ENCODE measurements at places on chromosomes 1 and 21.

GRCh38 chr1:244968471-244968871 lies 104.1 kb upstream of the HNRNPU start:
- no peak for DNase-seq

- DNase-seq, result peak; percentile 58
Observed at GRCh38 chr1:199490769-199491527, 536.6 kb upstream of the NR5A2 start.

DNA sequence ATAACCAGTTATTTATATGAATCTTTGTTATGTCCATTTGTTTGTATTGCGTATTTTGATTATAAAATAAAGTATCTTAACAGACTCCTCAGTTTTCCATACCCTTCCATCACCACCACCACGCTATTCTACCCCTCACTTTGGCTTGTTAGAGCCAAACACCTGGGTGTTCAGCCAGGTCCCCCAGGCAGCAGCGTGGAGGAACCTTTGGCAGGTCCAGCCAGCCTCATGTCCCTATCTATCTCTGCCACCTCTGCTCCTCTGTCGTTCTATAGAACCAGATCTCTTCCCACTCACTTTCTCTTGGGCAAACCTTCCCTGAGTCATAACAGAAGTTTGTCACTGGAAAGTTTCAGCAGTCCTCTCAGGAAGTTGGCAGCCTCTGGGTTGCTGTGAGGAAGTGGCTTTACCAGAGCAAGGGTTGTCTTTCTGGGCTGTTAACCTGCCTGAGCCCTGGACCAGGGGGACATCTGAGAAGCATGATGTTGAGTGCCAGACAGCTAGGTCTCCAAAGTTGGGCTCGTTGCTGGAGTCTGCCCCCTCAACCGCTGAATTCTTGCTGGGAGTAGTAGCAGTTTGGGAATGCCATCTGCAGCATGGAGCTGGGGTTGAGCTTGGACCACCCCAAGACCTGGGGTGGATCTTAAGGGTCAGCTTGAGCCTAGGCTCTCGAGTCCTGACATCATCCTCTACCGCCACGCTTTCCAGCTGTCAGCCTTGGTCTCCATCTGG lies 996 bp upstream of the SH3BGRL3 start:
- DNase-seq, result peak; percentile 58

DNA sequence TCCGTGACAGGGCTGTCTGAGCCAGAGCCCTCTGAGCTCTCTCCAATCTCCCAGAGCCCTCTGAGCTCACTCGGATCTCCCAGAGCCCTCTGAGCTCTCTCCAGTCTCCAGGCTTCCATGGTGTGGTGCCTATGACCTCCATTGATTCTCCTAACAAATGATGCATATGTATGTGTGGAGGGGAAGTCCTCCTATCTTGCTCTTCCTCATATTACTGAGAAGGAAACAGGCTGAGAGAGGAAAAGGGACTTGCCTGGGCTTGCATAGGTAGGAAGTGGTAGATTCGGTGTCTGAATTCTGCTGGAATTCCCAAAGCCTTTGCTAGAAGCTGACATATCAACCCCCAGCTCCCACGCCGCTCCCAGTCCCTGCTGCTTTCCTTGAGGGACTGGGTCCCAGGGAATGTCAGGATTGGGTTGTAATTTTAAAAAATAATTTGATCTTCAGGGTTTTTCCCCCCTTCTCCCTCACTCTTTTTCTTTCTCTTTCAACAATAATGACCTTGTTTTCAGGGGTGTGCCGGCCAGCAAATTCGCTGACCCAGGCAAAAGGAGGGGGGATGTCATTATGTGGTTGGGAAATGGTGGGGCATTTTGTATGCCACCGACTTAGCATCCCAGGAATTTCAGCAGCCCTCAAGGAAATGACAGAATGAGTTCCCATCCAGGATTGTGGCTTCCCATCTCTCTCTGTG lies 42.3 kb upstream of the RUNX3 start:
- peak; percentile 30 for DNase-seq

- no peak for DNase-seq
Observed at GRCh38 chr21:36845790-36846189, 120.7 kb downstream of the HLCS start.

DNA sequence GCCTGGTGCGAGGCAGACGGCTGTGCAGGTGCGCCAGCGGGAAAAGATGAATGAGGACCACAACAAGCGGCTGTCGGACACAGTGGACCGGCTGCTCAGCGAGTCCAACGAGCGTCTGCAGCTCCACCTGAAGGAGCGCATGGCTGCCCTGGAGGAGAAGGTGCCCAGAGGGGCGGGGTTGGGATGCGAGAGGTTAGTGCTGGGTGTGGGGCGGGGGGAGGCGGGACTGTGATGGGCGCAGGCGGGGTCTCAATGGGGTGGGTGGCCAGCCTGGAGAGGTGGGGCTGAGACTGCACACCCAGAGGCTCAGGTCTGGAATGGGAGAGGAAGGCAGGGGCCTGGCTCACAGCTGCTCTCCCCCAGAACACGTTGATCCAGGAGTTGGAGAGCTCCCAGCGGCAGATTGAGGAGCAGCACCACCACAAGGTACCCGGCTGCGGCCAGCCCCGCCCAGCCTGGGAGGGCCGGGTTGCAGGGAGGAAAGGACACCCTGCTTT lies 22.3 kb downstream of the PPFIA4 start:
- no peak for DNase-seq

DNA sequence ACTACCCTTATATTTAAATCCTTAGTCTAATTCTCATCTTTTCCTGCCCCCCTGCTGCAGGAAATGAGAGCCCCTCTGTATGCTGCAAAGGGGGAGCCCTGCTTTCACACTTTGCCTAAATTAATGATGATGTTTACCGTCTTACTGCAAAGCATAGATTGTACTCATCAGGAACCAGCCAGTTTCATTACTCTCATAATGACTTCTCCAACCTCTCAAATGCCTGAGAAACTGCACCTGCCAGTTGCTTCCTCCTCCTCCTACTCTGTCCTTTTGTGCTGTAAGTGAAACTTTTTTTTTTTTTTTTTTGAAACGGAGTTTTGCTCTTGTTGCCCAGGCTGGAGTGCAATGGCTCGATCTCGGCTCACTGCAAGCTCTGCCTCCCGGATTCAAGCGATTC lies 101.7 kb downstream of the ADSS2 start:
- no peak for DNase-seq

GRCh38 chr21:46605767-46606426 lies 1.0 kb upstream of the S100B start:
- DNase-seq, result no peak

GRCh38 chr1:179707406-179707805 lies 35.7 kb upstream of the FAM163A start:
- DNase-seq, result no peak

- DNase-seq, result peak; percentile 95
Observed at GRCh38 chr1:238589843-238590435, 699.2 kb upstream of the ZP4 start.

DNA sequence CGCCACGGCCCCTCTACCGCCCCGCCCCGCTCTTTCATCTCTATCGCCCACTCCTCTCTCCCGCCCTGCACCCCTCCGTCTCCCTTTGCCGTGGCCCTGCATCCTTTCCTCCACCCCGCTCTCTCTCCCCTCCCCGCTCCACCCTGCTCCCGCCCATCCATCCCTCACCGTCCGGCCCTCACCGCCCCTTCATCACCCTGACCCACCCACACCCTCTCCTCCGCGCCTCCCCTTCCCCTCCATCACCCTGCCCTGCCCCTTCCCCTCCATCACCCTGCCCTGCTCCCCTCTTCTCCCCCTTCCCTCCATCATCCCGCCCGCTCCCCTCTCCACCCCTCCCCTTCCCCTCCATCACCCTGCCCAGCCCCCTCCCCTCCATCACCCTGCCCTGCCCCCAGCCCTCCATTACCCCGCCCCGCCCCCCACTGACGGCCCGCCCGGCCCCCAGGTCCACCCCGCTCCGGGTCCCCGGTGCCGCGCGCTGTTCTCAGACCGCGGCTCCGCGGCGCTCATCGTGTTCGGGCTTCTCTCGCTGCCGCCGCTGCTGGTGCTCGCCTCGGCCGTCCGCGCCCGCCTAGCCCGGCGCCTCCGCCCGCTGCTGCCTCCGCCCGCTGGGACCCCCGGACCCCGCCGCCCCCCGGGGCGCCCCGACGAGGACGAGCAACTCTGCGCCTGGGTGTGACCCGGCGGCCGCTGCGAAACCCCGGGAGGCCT lies 6.2 kb upstream of the ANKRD65 start:
- peak; percentile 12 for DNase-seq

DNA sequence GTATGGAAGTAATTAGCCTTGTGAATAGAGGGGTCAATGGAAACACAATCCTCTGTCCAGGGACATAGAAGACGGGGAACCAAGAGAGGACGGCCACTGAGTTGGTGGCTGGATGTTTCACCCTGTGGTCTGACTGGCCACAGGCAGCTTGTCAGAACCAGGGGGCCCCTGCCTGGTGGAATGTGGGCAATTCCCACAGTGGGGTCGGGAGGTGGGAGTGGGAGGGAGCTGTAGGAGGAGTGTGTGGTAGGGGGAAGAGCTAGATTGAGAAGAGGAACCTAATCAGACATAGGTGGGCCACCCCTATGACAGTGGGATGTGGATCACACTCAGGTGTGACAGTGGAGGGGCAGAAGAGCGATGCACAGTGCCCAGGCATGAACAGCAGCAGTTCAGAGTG lies 31.3 kb downstream of the TRIM62 start:
- DNase-seq, result no peak

DNA sequence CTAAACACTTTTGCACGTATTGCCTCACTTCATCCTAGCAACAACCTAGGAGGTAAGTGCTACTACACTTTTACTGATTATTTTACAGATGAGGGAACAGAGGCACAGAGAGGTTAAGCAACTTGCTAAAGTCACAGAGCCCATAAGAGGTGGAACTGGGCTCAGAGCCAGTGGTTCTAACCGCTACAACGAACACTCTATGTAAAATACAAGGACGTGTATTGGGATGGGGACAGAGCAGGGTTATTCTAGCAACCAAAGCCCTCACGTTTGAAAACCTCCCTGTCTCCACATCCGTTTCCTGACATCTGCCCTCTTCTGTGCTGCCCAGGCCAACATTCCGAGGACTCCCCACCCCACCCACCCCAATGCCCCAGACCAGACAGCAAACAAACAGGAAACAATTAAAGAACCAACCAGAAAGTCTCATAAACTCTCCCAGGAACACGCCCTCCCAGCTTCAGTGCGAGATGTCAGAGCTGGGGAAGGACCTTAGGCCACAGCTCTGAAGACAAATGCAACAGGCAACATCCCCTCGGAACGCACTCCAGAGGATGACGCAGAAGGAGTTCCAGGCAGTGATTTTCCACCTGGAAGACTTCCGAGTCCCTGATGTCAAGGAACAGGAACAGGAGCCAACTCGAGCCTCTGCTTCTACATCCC lies 41.1 kb downstream of the GLIS1 start:
- no peak for DNase-seq

DNA sequence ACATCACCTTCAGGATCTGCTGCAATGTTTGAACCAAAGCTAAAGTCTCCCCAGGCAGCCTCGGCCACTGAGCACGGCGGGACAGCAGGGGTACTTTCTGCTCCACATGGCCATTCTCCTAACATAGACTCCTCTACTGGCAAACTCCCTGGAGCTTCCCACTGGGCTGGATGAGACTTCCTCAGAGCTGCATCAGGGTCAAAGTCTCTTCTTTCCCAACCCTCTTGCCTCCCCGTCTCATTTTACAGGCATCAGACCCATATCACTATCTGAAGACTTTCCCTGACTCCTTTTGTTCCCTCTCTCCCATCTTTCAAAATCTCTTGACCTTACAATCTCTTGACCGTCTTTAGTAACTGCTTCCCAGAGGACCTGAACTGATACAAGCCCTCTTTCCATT lies 42.2 kb upstream of the KIRREL1 start:
- no peak for DNase-seq

DNA sequence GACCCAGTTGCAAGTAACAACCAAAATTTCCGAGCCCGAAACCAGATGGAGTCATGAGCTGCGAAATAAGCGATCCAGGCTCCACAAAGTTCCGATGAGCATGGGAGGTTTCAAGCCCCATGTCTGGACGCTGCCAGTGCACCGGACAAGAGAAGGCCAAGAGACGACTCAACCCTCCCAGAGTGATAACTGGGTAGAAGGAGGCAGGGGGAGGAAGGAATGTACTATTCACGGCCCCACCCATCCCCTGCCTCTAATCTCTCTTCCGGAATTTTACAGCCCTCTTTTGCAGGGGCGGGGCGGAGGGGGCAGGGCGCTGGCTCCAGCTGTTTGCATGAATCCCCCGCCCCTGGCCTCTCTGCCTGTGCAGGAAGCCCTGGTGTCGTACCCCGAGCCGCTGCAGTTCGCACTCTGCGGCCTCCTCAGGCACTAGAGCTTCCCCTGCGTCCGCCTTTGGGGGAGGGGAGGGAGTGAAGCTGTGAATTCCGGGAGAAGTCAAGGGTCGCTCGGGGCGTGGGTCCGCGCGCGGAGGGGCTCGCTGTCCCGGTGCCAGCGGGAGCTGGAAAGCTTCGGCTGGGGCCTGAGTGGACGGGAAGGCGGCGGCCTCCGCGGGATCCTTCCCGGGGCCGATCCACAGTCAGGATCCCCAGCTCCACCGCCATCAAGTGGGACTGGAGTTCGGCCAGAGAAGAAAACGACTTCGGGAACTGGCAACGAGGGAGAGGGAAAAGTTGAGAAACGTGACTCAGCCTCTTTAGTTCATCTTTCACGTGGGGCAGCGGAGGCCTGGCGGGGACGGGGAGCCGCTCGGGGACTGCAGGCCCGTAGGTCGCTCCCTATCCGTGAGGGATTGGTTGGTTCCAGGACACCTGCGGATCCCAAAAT lies 6.3 kb upstream of the PTP4A2 start:
- peak; percentile 90 for DNase-seq
